ENCODE measurements at places on chromosomes 12 and 14. TPM values are rescaled to one million over a fixed set of nuclear protein-coding genes. Genes with fewer than 3 reads are reported as not detected.

Gene BCL2L2
- 2.1 TPM for total RNA-seq

Gene TESPA1
- total RNA-seq = 170 TPM

Gene CPNE6
- total RNA-seq = not detected

Gene KERA
- total RNA-seq = not detected

Gene DCAF11
- 88.5 TPM for total RNA-seq

Gene FAM186B
- 0.65 TPM for total RNA-seq

Gene SPRYD3
- total RNA-seq = 29.3 TPM

Gene NGB
- total RNA-seq = not detected

Gene TBX3
- 0.41 TPM for total RNA-seq

Gene SERPINA10
- not detected for total RNA-seq

Gene C14orf180
- not detected for total RNA-seq

Gene LRFN5
- total RNA-seq = not detected

Gene CCDC177
- total RNA-seq = not detected

Gene TPPP2
- total RNA-seq = not detected

Gene PCED1B
- 119 TPM for total RNA-seq

Gene STX2
- total RNA-seq = 26.7 TPM

Gene P2RX7
- total RNA-seq = 4.6 TPM

Gene SLC4A8
- 1.1 TPM for total RNA-seq

Gene HECTD4
- 53.7 TPM for total RNA-seq

Gene PARP2
- 15.1 TPM for total RNA-seq

Gene VRK1
- total RNA-seq = 31.9 TPM

Gene DEPDC4
- 0.38 TPM for total RNA-seq

Gene RFX4
- total RNA-seq = not detected

Gene CRIP2
- total RNA-seq = 10.8 TPM

Gene KRT82
- not detected for total RNA-seq

Gene DPF3
- total RNA-seq = 0.86 TPM

Gene CCDC196
- total RNA-seq = not detected

Gene CD163L1
- not detected for total RNA-seq

Gene NPFF
- total RNA-seq = not detected

Gene GYS2
- 0.28 TPM for total RNA-seq

Gene TEAD4
- total RNA-seq = not detected

Gene LRIG3
- total RNA-seq = not detected

Gene TBX5
- total RNA-seq = not detected

Gene EML5
- total RNA-seq = 5.5 TPM

Gene BEGAIN
- 1.9 TPM for total RNA-seq

Gene KLRB1
- total RNA-seq = 31.6 TPM

Gene TAS2R8
- total RNA-seq = not detected

Gene ACSS3
- 0.41 TPM for total RNA-seq

Gene CLEC7A
- total RNA-seq = 1.1 TPM

Gene DAO
- not detected for total RNA-seq

Gene KCNK10
- not detected for total RNA-seq

Gene ACOT4
- 1.5 TPM for total RNA-seq

Gene C14orf39
- total RNA-seq = not detected

Gene RAD9B
- 0.59 TPM for total RNA-seq

Gene MGST1
- total RNA-seq = 3.2 TPM

Gene PDZRN4
- total RNA-seq = not detected

Gene SLC6A13
- total RNA-seq = 0.86 TPM

Gene ADCY4
- total RNA-seq = 8.5 TPM

Gene MYL2
- total RNA-seq = not detected

Gene MYH6
- total RNA-seq = not detected

Gene PMCH
- not detected for total RNA-seq

Gene P2RX2
- total RNA-seq = not detected

Gene GPRC5D
- total RNA-seq = not detected

Measured in T-cell (primary cell).